ENCODE measurements at places on chromosomes 12 and 14.

- peak; percentile 38 for DNase-seq
Observed at GRCh38 chr12:105729926-105730325, 399.4 kb downstream of the C12orf75 start.

- DNase-seq: no peak
Observed at GRCh38 chr12:44775901-44776300, 100.2 kb downstream of the NELL2 start.

DNA sequence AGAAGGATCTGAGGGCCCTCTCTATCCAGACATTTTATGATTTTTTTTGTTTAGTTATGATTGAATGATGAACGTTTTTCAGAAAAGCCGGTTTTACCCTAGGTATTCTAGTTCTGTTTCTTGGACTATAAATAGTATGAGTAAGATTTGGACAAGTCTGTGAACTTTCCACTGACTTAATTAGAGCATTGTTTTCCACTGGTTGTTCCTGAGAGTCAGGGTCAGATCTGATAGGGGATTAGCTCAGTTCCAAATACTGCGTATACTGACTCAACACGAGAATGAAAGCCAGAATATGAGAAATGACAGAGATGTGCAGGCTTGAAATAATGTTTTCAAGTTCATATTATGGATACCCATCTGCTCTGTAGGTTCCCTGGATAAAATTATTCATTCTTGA lies 361.6 kb downstream of the AEBP2 start:
- no peak for DNase-seq

DNA sequence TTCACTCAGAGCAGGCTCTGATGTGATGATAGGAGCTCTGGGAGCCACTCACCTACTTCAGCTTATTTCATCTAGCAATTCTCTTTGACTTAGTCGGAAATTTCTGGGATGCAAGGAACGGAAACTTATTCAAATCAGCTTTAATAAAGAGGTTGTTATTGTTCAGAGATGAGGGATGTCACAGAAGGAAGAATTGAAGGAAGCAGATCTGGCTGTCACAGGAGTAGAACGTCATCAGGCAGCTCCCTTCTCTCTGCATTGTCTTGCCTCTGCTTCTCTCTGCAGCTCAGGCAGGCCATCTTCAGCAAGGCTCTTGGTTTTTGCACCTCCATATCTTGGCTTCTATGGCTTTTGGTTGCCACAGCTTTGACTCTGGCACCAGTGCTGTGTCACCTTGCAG lies 7.6 kb upstream of the TMEM30B start:
- no peak for DNase-seq

DNA sequence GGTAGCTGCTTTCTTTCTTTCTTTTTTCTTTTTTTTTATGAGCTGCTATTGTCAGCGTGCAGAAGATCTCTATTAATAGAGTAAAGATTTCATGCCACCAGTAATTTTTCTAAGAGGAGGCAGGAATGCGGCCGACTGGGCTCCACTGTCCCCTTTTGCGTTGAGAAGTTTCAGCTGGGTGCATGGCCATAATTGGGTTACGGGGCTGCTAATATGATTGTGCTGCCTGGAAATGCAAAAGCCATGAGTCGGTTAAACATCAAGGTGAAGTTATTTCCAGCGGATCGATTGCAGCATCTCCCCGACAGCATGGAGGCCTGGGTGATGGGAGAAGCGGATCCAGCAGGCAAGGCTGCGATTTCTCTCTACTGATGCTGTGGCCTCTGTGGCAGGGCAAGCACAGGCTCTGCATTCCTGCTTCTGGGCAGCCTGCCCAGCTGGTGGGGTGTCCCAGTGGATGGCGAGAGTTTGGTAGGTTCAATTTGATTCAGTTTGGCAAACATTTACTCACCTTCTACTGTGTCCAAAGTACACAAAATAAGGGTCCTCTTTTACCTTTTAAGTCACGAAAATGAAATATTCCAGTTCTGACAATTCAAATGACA lies 54.4 kb upstream of the PRMT8 start:
- peak; percentile 3 for DNase-seq

DNA sequence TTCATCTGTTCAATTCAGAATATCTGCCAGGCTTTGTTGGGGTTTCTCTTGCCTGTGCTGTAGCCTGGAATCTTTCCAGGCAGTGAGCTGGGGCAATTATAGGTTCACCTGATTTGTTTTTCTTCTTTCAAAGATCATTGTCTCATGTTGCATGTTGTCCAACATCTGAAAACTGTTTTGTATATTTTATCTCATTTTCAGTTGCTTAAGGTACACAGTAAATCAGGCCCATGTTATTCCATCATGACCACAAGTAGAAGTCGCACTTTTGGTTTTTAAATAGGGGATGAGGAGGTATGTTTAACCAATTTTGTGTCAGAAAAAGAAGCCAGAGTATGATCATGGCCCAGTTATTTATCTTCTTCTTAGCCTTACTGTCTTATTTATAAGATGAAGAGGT lies 24.9 kb upstream of the FUT8 start:
- DNase-seq: no peak

DNA sequence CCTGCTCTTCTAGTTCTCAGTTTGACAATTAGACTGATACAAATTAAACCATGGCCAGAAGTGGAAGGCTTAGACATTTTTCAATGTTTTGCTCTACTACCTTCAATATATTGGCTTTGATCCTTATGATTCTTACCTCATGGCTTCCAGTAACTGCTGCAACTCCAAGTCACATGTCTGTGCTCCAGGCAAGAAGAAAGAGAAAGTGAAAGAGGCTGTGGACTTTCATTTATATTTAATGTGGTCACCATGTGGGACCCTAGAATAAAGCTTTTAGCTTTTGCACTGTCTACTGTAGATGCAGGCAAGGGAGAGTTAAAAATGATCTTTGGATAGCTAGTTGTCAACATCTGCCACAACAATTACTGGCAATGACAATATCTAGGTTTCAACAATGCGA lies 214.3 kb upstream of the PDE3A start:
- DNase-seq: no peak

- no peak for DNase-seq
Observed at GRCh38 chr12:92466391-92467305, 236.1 kb upstream of the PLEKHG7 start.

GRCh38 chr12:45577844-45578399 lies 151.6 kb upstream of the ARID2 start:
- DNase-seq: no peak

DNA sequence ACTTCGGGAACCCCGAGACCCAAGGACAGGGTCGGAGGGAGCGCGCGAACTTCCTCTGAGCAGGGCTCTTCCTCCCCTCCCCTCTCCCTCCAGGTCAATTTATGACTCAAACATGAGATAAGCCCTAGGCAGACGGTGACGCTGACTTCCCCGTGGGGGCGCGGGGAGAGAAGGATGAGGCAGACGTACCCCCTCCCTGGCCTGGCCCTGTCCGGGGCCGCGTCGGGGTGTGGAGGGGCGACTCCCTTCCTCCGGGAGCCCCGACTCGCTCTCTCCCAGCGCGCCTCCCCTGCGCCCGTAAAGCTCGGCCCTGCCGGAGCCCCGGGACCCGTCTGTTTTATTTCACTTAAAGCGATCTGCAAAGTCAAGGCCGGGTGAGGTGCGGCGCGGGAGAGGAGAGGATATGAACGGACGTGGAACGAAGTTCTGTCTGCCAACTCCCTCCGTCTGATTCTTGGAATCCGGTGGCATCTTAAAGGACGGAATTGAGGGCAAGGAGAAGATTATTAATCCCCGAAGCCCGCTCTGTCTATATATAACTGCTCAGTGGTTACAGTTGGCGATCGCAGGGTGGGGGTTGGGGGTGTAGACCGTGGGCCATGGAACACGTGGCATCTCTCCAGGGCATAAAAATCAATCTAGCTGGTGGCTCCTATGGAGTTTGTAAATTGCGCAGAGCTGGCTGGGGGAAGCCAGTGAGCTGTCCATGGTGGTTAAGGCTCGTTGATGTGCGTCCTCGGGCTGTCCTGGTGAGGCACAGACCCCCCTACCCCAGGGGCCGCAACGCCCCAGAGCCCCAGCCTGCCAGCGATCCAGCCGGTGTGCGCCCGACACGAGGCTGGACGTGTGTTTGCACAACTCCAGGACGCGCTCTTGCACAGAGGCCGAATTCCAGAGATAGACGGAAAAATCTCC lies 2.9 kb upstream of the PTHLH start:
- DNase-seq: peak; percentile 65

GRCh38 chr14:50744231-50744630 lies 76.1 kb upstream of the SAV1 start:
- DNase-seq: no peak

- no peak for DNase-seq
Observed at GRCh38 chr14:101363261-101363555, 198.1 kb upstream of the DIO3 start.

- DNase-seq: no peak
Observed at GRCh38 chr12:70290116-70290515, 46.9 kb downstream of the CNOT2 start.

GRCh38 chr12:109714141-109714912 lies 702 bp downstream of the FAM222A start:
- DNase-seq: peak; percentile 26

DNA sequence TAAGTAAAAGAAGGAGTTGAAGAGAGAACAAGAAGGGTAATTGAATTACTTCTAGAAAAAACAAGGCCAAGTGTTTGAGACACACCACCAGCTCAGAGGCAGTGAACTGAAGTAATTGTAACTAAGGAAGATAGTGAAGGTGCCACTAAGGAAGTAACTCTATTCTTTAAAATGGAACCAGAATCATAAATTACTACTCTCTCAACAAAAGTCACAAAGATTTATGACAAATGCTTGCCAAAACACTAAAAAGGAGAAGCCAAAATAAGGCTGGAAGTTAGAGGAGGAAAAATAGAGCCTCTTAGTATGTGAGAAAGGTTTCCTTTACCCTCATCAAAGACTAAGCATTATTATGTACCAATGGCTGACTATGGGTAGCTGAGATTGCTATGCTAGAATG lies 208.5 kb downstream of the MDGA2 start:
- DNase-seq: no peak

DNA sequence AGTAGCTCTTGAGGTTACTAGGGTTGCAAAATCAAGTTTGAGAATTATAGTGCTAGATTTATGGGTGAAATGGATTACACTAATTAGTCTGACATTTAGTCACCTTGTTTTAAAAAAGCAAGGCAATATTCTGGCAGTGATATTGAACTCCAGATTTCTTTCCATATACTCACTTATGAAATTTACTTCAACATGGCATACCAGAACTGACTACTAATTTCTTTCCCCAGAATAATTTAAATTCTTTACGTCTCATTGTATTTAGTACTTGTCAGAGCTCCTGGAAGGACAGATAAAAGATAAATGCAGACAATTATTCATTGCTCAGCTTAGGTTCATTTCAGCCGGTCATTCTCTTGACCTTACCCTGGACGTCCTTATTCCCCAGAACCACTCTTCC lies 24.3 kb downstream of the EMP1 start:
- DNase-seq: peak; percentile 69

DNA sequence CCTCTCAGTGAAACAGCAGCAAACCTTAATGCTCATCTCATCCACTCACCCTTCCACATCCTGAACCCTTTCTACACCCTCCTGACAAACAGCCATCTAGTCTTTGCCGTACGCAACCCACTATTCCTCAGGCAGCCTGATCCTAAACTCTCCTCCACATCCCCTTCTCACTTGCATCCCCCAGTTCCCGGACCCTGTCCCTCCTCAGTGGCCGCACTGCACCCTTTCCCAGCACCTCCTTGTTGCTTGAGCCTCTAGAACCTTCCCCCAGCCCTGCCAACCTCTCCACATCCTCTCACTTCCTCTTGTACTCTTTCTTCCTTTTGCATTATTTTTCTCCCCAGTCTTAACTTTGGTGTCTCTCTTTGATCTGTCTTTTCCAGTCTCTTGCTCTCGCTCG lies 42.9 kb downstream of the IQSEC3 start:
- DNase-seq: no peak

- DNase-seq: peak; percentile 33
Observed at GRCh38 chr12:49548822-49549648, 10.2 kb downstream of the KCNH3 start.

DNA sequence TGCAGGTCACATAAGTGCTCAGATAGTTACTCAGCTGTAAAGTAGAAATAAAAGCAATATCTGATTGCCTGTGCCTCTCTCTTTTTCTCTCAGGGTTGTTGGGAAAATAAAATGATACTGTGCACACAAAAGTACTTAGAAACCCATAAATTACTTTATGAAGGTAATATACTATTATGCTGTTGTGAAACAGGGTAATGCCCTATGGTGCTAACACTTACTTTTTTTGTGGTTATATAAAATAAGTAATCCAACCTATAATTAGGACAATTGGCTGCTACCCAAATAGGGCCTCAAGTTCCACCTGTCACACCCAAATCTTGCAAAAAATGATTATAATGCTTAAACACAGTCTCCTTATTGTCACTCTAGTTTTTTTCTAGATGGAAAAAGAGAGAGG lies 50.6 kb downstream of the DAAM1 start:
- no peak for DNase-seq

DNA sequence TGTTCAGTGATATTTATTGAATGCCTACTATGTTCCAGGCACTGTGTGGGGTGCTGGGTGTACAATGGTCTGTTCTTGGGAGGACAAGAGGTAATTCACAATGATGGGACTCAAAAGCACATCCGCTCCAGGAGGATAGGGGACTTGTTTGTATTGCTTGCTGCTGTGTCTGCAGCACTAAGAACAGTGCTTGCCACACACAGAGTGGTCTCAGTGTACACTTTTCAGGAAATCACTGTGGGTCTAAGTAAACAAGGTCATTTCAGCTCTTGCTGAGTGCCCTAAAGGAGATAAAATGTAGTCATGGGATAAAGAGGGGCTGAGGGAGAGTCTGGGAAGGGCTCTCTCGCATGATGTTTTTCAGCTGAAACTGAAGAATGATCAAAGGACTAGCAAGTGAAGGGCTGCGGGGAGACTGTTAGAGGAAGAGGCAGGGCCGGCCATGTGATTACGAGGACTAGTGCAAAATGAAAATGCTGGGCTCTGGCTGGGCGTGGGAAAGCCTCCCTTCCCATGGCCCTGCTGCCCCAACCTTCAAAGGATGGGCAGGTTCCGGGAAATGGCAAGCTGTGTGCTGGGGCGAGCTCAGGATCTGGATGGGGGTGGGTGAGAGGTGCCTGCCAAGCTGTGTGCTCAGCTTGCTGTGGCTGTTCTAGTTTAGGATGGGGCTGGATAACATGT lies 39.1 kb downstream of the ADCK1 start:
- no peak for DNase-seq

DNA sequence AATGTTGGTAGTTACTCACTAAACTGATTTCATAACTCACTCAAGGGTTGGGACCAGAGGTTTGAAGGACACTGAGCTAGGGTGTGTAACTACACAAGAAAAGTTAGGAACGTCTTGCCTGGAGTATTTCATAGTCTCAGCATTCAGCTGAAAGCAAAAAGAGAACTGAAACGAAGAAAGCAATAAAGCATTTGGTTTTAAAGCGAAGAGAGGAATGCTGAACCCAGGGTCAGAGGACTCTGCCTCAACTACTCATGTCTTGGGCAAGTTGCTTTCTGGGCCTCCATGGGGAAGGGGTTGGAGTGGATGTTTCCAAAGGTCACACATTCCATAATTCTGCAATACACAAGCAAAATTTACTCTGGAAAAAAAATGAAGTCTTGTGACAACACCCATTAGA lies 1.4 kb downstream of the GNS start:
- no peak for DNase-seq

All from fibroblast of skin of right quadriceps (primary cell).